NT2/D1 (cell line): ENCODE measurements at places on chromosomes 5 and 9.

DNA sequence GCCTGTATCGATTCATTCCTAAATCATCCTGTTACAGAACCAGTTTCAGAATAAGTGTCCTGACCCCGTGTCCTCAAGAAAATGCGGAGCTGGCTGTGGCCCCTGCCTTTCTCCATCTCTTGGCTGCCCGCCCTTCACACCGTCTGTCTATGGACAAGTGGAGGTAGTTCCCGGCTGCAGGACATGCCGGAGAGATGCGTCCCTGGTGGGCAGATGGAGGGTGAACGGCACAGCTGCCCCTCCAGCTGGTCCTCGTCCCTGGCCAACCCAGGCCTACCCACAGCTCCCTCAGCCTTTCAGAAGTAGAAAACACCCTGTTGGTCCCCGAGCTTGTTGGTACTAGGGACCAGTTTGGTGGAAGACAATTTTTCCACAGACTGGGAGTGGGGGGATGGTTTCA is 14.8 kb upstream of the EXOC3 start:
- no peak for DNase-seq

- no peak for DNase-seq
Measured at GRCh38 chr5:121962958-121963357, 1.2 kb downstream of the SRFBP1 start.

DNA sequence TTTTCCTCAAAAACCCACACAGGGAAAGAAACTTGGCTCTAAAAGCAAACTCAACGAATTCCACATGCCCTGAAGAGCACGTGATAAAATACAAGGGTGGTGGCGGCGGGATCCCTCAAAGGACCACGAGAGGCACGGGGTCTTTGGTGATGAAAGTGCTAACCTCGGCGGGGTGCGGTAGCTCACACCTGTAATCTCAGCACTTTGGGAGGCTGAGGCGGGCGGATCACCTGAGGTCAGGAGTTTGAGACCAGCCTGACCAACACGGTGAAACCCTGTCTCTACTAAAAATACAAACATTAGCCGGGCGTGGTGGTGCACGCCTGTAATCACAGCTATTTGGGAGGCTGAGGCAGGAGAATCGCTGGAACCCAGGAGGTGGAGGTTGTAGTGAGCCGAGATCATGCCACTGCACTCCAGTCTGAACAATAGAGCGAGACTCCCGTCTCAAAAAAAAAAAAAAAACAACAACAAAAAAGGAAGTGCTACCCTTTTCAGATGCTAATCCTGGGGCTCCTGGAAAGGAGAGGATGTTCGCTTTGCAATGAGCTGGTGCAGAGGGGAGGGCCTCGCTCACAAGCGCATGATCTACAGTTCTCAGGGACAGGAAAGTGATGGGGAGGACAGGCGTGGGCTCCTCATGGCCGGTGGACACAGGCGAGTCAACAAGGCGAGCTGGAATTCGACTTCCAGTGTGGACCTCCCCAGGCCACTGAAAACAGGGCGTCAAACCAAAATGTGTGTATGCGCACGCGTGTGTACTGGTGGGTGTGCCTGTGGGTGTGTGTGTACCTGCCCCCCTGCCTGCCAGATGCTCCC is 54.1 kb downstream of the USP20 start:
- peak; percentile 81 for DNase-seq

GRCh38 chr9:92760070-92760469 is 4.6 kb downstream of the BICD2 start:
- no peak for DNase-seq

GRCh38 chr5:143435210-143435657 is 31.7 kb upstream of the NR3C1 start:
- no peak for DNase-seq

DNA sequence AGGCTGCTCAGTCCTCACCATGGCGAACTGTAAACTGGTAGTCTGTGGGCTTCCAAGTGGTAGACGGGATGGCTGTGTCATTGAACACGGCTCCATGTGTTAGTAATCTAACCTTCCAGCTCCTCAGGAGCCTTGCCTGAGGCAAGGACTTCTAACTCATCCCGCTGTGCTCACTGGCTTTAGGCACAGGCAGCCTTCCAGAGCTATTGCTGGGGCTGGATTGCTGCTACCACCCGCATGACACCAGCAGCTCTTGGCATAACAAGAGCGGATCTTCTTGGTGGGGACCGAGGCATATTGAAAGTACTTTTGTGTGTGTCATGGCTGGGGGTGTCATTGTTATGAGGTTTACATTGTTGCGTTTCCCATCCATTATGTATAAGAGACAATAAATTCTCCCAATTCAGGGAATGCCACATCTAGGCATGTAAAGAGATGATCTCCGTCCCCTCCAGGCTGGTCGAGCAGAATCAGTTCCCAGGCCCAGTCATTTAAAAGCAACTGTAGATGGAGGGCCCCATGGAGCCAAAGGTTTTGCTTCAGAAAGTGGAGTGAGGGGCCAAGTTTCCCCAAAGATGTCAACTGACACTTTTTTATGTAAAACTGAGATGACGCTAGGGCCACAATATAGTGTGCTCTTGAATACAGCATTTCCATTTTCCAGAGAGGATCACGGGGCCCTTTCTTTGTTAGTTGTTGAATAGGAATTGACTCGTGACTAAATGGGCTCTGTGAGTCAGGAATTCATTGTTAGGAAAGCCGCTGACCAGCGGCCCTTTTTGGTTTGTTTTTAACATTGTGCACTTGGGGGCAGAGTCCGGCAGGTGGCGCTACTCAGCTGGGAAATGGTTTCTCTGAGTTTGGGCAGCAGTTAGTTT is 759.5 kb downstream of the TAF11L14 start:
- DNase-seq, result peak; percentile 40

- no peak for DNase-seq
Measured at GRCh38 chr5:43300112-43300511, 13.1 kb downstream of the HMGCS1 start.

DNA sequence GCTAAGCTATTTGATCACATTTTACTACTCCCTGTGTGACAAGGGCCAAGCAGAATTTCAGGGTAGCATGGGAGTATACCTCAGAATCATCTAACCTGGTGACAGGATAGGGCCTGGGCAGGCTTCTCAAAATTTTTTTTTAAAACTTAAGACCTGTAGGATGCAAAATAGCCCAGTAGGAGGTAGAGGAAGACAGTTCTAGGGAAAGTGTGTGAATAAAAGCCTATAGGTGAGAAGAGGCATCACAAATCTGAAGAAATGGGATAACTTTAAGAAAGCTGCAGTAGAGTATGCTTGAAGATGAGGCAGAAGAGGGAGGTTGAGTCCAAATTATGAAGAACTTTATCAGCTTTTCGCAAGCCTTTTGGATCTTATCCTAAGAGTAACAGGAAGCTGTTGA is 32.3 kb downstream of the CNTRL start:
- no peak for DNase-seq

GRCh38 chr5:9596824-9597223 is 33.3 kb downstream of the TAS2R1 start:
- no peak for DNase-seq

DNA sequence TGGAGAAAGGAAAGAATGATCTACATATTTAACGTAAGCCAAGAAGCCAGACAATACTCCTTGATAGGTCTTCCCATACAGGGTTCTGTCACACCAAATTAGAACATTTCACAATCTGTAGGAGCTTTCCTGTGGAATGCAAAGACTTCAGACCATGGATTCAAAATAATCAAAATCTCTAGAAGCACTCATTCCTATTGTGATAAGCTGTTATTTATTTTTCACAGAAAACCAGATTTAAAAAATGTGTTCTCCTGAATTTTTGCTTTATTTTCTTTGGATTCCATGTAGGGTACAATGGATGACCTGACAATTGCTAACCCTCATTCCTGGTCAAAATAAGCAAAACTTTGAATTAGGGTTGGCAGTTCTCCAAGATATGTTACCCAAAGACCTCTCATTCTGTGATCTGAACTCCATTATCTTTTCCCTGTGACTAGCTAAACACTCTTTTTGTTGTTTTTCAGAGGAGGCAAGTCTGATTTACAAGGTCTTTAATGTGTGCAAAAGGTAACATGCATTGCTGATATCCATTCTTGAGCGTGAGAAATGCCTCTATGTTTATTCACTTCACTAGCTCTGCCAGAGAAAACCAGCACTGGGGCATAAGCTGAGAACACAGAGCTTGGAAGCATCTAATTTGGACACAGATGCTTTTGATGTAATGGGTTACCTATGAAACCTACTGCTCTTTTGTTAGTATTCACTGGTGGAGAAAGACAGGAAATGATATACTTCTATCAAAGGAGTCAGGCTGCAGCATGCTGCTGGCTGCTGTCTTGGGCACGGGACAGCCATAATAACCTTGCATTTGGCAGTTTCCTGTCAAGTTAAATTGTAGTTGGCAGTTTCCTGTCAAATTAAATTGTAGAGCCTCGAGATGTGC is 31.4 kb downstream of the ACTBL2 start:
- DNase-seq, result no peak

DNA sequence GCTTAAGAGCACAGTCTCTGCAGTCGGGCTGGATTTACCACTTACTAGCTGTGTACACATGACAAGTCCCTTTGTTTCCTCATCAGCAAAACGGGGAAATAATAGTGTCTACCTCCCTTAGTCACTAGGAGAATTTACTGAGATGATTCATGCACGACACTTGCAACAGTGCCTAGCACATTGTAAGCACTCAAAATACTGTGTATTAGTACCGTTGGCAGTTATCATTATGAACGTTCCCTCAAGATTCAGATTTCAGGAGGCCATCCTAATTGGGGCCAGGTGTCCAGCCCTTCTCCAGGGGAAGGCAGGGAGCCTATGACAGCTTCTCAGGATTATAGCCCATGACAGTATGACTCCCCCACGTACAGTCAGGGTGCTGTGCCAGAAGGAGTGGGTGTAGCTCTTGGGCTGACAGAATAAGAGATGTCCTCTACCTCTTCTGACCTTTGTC is 164.3 kb downstream of the DOCK2 start:
- DNase-seq, result no peak

GRCh38 chr9:95005278-95006143 is 279.0 kb downstream of the AOPEP start:
- DNase-seq, result no peak

DNA sequence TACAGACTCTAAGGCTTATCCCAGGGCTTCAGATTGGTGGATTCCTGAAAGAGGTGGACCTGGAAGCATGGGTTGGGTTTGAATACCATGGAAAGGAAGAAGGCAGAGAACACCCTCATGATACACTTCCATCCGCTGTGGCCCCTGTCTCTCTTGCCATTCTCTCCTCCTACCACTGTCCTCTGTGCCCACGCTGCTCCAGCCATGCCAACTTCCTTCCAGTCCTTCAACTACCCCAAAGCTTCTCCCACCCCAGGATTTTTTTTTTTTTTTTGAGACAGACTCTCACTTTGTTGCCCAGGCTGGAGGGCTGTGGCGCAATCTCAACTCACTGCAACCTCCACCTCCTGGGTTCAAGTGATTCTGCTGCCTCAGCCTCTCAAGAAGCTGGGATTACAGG is 1.7 kb upstream of the SPARC start:
- no peak for DNase-seq

GRCh38 chr5:93894601-93895354 is 153.4 kb upstream of the POU5F2 start:
- DNase-seq, result peak; percentile 1

DNA sequence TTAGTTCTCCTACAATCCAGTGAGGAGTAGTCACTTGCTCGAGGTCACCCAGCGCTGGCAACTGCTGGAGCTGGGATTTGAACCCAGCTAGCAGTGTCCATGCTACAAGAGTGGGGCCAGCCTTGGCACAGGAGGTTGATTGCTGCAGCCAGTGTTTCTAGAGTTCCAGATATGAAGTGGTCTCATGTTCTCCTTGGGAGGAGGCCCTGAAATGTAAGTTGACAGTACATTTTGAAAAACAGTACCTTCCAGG is 802 bp downstream of the CCDC107 start:
- DNase-seq, result no peak

GRCh38 chr5:1687301-1687970 is 112.2 kb downstream of the MRPL36 start:
- DNase-seq, result no peak

- no peak for DNase-seq
Measured at GRCh38 chr9:91580136-91580535, 156.5 kb upstream of the NFIL3 start.

- no peak for DNase-seq
Measured at GRCh38 chr9:90909225-90909624, 107.6 kb downstream of the SYK start.

DNA sequence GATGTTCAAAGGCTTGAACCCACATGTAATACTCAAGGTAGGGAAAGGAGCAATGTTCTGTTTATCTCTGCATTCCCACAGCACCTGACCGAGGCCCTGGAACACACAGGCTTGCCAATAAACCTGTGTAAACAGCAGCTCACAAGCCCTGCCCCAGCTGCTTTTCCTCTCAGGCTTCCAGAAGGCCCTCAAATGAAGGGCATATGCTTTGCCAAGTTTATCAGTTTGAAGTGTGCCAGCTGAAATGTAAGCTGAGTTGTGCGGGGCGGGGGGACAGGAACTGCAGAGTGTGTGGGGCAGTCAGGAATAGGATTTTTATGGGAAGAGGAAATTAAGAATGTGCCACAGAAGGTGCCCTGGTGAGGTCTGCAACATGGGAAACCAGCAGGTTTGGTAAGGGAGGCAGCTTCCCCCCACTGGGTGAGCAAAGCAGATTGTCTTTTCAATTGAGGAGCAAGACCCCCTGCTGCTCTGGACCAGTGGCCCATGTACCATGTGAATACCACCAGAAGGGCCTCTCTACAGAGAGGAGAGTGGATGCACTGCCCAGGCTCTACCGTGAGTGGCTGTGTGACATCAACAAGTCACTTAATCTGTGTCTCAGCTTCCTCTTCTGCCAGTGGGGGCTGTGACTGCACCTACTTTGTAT is 194.8 kb downstream of the SPOCK1 start:
- DNase-seq, result no peak

- no peak for DNase-seq
Measured at GRCh38 chr5:80656425-80656824, 1.6 kb upstream of the DHFR start.

DNA sequence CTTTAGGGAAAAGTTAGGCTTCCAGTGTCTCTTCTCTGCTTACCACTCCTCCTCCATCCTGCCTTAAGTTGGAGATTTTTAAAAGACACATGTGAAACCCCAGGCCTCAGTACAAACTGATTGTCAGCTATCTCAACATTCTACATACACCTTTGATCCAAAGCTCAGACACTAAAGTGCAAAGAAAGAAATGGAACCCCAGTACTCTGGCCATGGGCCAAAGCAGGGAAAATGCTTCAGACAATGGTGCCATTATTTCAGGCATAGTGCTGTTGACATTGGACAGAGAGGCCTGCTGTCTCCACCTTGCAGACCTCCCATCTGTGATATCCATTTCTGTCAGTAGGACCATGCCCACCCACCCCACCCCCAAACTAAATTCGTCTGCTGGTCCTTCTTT is 49.1 kb downstream of the G3BP1 start:
- no peak for DNase-seq

GRCh38 chr5:1778138-1779020 is 21.3 kb downstream of the MRPL36 start:
- no peak for DNase-seq

DNA sequence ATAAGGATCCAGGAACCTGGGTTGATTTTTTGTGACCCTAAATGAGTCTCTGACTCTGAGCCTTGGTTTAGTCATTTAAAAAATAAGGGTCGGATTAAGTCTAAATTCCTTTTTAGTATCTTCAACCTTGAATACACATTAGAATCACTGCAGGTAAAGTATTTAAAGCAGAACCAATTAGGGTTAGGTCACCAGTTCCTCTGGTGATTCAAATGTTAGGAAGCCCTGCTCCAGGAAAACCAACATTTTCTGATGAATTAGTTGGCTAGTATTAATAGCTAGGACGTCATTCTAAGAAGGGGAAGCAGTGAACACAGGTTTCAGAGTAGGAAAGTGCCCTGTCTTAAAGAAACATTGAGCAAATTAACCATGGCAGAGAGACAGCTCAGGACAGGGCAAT is 31.4 kb upstream of the BRINP1 start:
- DNase-seq, result no peak

GRCh38 chr9:93574091-93574899 is 2.1 kb upstream of the PHF2 start:
- DNase-seq, result no peak
